Kidney tubule cell (primary cell): ENCODE measurements at places on chromosomes 4 and X.

DNA sequence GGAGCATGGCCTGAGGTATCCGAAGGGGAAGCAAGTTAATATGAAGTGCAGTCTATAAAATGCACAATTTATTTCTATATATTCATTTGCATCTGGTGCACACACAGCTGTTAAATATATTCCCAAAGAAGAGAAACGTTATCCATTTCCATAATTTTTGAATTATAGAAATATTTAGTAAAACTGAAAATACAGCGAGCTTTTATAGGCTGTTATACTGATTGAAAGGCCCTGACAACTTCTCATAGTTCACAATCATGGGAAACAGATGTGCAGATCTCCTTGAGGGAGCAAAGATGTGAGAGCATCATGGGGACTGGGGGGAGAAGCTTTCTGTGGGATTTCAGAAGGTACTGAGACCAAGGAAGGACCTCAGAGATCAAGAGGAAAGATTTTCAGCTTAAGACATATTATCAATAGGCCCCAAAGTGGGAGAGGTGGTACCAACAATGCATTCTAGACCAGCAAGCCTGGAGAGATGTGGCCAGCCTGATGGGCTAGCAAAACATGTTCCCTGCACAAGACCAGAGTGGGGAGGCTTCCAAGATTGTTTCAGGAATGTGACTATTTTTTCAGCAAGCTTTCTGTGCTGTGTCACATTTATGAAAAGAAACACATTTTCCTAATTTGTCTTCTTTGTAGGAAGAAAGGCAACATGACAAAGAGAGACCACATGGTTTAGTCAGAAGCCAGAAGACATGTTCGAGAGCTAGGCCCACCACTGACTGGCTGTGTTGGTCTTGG, 256.0 kb upstream of the SFRP2 start:
- no peak for DNase-seq

- no peak for DNase-seq
Measured at GRCh38 chrX:50877310-50877709, 33.2 kb upstream of the BMP15 start.

- no peak for DNase-seq
Measured at GRCh38 chr4:72239487-72240116, 207.8 kb downstream of the NPFFR2 start.

GRCh38 chr4:26870576-26871262, 10.1 kb downstream of the STIM2 start:
- no peak for DNase-seq

- DNase-seq: no peak
Measured at GRCh38 chr4:5213087-5213595, 161.9 kb downstream of the STK32B start.

GRCh38 chr4:82906469-82906868, 5.9 kb downstream of the THAP9 start:
- no peak for DNase-seq

GRCh38 chr4:120088507-120088906, 21.9 kb upstream of the MAD2L1 start:
- DNase-seq: no peak

- peak; percentile 46 for DNase-seq
Measured at GRCh38 chr4:101989551-101989950, 199.0 kb downstream of the BANK1 start.

GRCh38 chrX:137566746-137567679, 1.1 kb downstream of the ZIC3 start:
- no peak for DNase-seq

- peak; percentile 12 for DNase-seq
Measured at GRCh38 chrX:103248553-103248952, 6.4 kb downstream of the TCEAL8 start.

DNA sequence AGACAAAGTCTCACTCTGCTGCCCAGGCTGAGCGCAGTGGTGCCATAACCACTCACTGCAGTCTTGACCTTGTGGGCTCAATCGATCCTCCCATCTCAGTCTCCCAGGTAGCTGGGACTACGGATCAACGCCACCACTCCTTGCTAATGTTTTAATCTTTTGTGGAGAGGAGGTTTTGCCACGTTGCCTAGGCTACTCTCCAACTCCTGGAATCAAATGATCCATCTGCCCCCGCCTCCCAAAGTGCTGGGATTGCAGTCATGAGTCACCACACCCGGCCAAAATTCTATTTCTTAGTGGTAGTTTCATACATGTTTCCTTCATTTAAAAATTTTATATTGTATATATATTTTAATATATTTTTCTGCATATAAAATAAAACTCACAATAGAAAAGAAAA, 125.8 kb upstream of the CLNK start:
- DNase-seq: no peak

DNA sequence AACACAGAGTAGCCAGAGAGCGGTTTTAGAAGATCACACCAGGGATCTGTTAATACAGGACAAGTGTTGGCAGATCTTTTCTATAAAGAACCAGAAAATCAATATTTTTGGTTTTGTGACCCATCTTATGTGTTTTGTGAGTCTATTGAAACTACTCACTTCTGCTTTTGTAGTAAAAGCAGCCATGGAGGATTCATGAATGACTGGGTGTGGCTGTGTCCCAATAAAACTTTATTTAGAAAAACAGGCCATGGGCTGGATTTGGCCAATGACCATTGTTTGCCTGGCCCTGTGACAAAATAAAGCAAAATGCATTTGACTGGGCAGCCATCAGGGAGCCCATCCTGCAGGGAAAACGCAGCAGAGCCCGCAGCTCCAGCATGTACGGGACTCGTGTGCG, 99.9 kb upstream of the ADRA2C start:
- no peak for DNase-seq
